ENCODE measurements at places on chromosomes 16 and 17.

- no peak for DNase-seq
Measured at GRCh38 chr17:9432134-9432885, 143.3 kb downstream of the STX8 start.

- DNase-seq = no peak
Measured at GRCh38 chr16:50266337-50267091, at the start of gene ADCY7. ADCY7 (plus strand) TSS chr16:50266551; CDS start chr16:50288180, 21,629 bp downstream.

DNA sequence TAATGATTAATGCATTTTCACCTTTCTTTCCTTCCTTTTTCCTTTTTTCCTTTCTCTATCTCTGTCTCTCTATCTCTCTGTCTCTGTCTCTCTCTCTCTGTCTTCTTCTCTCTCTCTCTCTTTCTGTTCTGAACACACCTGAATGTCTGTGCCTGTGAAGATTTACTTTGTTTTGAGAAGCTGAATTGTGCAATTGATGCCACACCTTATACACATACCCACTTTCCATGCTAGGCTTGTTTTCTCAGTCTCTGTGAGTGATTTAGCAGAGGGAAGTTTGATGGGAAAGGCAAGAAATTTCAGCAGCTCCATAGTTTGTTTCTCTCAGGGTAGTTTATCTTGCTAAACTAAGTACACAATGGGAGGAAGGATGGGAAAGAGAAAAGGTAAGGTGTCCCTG lies 9.3 kb upstream of the CAPNS2 start:
- no peak for DNase-seq

DNA sequence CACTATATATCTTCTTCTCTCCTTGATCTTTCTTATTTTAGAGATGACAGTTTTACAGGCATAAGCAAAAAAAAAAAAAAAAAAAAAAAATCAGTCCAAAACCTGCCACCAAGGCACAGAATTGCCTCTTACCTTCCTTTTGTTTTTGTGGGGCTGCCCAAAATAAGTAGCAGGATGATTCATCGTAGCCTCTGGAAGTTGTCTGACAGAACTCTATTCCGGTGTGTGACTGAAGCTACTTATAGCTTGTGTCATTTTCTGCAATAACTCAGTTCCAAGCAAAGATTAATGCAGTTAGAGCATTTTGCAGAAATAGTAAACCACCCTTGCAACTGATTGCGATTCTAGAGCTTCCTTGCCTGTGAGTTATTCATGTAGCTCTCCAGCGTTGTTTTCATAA lies 186.8 kb downstream of the KIF2B start:
- no peak for DNase-seq

GRCh38 chr17:74578979-74579378 lies 11.7 kb upstream of the CD300H start:
- DNase-seq = no peak

DNA sequence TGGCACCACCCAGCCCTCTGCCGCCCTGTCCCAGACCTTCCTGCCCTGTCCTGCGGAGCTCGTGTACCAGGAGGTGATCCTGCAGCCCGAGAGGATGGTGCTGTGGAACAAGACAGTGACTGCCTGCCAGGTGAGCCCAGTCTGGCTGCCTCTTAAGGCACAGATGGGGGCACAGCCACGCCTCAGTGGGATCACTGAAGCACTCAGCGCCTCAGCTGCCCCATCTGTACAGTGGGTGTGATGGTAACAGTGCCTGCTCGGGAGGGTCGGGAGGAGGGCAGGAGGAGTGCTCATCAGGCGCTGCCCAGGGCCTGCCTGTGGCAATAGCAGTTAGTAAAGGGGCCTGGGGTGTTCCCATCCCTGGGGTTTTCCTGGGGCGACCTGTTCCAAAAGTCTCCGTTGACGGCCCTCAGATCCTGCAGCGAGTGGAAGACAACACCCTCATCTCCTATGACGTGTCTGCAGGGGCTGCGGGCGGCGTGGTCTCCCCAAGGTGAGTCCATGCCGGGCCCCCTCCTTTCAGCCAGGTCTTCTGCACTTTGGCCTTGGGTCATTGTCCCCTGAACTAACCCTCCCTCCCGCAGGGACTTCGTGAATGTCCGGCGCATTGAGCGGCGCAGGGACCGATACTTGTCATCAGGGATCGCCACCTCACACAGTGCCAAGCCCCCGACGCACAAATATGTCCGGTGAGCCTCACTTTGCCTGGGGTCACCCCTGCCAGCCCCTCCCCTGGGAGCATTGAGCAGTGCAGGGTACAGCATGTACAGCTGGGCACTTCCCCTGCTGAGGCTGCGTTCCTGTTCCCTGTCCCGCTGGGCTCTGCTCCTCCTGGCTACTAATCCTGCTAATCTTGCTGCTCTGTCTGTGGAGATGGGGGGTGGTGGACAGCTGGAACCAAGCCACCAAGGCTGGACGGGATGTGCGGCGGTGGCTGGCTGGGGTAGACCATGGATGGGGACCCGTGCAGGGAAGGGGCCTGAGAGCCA lies 4.5 kb upstream of the TCAP start:
- DNase-seq = no peak

DNA sequence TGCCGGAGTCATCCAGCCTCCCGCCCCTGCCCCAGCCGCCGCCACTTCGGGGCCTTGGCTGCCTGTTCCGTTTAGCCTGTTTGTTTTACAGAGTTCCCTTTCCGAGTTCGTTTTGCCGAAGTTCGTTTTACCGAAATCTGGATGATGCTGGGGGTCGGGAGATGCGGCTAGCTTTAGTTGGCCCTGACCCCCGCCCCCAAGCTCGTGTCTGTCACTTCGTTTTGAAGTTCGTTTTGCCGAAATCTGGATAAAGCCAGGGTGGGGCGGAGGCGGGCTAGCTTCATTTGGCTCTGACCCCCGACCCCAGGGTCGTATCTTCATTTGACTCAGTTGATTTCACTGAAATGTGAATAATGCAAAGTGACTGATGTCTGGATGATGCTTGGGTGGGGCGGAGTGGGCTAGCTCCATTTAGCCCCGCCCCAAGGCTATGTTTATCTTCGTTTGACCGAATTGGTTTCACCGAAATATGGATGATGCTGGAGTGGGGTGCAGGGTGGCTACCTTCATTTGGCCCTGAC lies 591 bp downstream of the PSMD7 start:
- DNase-seq = no peak

- no peak for DNase-seq
Measured at GRCh38 chr17:33927732-33928133, 327.4 kb upstream of the CCL2 start.

- DNase-seq = no peak
Measured at GRCh38 chr16:14063618-14064581, 7.2 kb upstream of the MRTFB start.

- no peak for DNase-seq
Measured at GRCh38 chr17:48970224-48970623, 1.8 kb upstream of the GIP start.

- DNase-seq = no peak
Measured at GRCh38 chr17:2745317-2746037, 4.0 kb downstream of the CCDC92B start.

DNA sequence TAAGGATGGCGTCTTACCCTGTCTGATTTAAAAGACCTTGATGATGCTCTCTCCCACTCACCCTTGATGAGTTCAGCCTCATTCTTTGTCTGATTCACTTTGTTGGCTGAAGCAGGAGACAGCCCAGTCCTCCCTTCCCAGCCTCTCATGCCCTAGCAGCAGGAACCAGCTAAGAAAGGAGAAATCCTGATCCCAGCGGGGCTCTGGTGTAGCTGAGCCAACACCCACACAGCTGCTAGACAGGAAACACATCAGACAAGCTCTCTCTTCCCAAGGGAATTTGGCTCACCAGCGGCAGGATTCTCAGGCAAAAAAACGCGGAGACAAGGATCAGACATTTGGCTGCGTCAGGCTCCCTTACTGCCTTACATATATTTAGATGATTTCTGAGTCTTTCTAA lies 211.5 kb downstream of the CDH11 start:
- no peak for DNase-seq

DNA sequence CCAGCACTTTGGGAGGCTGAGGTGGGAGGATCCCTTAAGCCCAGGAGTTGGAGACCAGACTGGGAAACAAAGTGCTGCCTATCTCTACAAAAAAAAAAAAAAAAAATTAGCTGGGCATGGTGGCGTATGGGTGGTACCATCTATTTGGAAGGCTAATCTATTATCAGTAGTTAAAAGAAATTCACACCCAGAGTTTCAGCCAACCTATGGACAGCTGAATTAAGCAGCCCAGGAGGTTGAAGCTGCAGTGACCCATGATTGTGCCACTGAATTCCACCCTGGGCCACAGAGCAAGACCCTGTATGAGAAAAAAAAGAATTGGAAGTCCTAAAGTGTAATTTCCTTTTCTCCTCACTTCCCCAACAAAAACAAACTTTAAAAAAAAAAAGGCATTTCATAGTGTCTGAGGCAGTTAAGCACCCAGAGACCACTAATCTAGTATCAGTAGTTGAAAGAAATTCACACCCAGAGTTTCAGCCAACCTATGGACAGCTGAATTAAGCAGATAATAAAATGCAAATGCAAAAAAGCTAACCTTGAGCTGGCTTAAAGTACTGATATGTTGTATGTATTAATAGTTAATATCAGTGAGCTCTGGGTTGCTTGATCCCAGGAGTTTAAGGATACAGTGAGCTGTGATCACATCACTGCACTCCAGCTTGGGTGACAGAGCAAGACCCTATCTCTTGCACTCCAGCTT lies 18.1 kb downstream of the CLTC start:
- DNase-seq = no peak

DNA sequence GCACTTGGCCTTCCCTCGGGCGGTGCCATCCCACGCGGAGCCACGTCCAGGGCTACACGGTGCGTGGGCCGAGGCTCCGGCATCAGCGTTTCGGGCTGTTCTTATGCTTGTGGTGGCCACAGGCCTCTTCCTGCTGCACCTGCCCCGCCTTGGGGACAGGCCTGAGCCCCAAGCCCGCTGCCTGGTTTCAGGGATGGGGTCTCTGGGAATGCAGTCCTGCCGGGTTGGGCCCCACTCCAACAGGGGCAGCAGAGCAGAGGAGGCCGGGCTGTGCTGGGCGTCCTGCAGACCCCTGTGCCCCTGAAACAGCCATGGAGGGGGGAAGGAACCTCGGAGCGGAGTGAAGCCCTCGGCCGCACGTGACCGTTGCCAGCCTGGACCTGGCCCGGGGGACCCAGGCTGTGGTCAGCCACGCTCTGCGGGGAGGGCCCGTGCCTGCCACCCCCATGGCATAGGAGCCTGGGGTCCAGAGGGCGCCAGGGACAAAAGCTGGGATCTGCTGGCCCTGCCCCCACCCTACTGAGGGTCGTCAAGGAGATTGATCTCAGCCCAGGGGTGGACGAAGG lies 453 bp upstream of the WFIKKN1 start:
- DNase-seq = no peak

GRCh38 chr17:79839356-79840268 lies at the start of gene CBX4:
CBX4 (minus strand) TSS chr17:79839440; CDS start chr17:79839251, 189 bp downstream.
- DNase-seq = no peak

DNA sequence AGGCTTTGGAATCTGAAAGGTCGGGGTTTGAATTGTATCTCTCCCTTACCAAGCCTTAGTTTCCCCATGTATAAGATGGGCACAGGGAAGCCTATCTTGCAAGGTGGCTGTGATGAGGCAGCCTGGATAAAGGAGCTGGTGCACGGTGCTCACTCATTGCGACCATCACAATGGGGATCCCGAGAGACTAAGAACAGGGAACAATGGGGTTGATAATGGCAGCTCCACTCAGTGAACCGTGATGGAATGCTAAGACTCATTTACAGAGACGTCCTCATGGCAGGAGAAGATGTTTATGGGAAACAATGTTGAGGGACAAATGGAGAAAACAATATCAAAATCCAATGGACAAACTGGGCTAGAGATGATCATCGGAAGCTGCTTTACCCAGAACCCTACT lies 81.8 kb downstream of the SPACA3 start:
- no peak for DNase-seq

GRCh38 chr16:7313170-7313569 lies 19.5 kb upstream of the RBFOX1 start:
- no peak for DNase-seq

GRCh38 chr16:17556276-17557052 lies 85.7 kb upstream of the XYLT1 start:
- DNase-seq = no peak

DNA sequence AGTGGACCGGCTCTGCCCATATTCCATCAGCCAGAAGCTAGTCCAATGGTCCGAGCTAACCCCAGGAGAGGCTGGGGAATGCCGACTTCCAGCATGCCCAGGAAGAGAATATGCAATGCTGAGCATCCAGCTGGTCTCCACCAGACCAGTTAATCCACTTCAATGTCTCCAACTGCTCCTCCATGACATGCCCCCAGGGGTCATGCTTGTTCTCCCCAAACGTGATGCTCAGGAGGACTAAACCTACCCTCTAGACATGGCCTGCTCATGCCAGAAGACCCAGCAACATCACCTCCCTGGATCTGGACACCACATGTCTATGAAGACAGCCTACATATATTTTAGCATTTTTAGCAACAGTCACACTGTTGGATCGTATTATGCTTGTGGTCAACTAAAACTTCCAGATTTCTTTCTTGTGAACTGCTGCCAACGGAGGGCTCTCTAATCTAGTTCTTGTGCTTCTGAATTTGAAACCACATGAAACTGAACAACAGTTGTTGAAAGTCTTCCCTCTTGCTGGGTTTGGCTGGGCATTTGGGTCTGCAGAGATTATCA lies 245.1 kb downstream of the SOX9 start:
- no peak for DNase-seq

GRCh38 chr17:37147301-37147812 lies 198.6 kb downstream of the AATF start:
- no peak for DNase-seq

- DNase-seq = no peak
Measured at GRCh38 chr17:77352441-77352840, 211.7 kb downstream of the SEC14L1 start.

DNA sequence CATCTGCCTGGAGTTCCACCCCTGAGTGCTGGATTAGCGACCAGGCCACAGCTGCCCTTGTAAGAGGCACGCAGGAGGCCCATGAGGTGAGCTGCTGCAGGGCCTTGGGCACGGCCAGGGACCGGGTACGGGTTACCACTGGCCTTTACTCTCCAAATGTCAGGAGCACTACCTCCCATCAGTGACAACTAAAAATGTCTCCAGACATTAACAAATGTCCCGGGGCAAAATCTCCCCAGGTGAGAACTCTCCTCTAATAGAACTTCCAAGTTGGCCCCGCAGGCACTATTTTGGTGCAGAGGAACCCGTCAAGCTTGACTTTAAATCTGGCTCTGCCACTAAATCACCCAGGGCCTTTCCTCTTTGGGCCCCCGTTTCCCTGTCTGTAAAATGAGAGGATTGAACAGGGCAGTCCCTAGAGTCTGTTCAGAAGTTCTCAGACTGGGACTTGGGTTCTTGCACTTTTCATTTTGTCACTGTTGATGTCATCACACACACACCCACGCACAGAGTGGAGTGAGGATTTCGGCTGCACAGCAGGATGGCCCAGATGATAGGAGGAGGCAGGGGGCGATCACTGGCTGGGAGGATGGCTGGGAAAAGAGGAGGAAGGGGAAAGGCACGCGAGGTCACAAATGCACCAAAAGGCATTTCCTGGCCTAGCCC lies 24.5 kb upstream of the MAPT start:
- DNase-seq = no peak

Data from CMK (cell line).